ENCODE measurements at places on chromosomes 1 and 21. TPM values are rescaled to one million over a fixed set of nuclear protein-coding genes. Genes with fewer than 3 reads are reported as not detected.

DNA sequence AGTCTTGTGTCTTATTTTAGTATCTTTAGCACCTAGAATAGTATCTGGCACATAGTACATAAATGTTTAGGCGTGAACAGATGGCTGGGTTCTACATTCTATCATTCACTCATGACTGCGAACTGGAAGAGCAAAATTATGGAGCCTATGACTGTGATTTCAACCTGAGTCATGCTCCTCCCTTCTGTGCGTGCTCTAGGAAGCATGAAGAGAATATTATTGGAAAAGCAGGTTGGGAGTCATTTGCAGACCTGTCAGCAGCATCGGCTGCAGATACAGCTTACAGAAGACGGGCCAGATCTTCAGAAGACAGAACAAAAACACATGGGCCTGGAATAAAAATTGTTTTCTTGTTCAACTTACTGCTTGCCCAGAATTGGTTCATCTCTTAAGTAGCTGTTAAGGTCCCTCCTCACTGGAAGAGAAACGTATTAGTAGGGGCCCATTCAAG lies 344.0 kb upstream of the USP24 start:
- H3K4me3 ChIP-seq: no peak overlapping the region
- no peak for DNase-seq
- H3K27ac ChIP-seq: no peak overlapping the region

Gene OR6N1
- total RNA-seq: not detected

- no peak overlapping the region for H3K4me3 ChIP-seq
- H3K4me1 ChIP-seq: no peaks in the 10 kb centered on the region
- no peaks in the 10 kb centered on the region for H3K36me3 ChIP-seq
- no peaks in the 10 kb centered on the region for H3K27me3 ChIP-seq
- H3K27ac ChIP-seq: no peak overlapping the region
These were observed 96.4 kb upstream of the KCNJ6 start for GRCh38 chr21:38012672-38013071.

DNA sequence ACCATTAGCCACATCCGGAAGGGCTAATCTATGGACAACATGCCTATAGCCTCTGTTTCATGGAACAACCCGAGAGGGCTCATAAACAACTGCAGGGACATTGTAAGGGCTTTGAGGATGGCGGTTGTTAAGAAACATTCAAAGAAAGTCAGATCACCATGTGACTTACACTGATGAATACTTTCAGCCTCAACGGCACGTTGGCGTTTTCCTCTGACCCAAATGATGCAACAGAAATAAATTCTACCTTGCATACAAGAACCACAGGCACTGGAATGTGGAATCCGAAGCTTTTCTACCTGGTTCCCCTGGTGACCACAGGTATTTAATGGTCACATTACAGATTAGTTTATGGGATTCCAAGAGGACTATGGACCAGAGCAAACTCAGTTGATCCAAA lies 107.0 kb downstream of the CLIC6 start:
- no peaks in the 10 kb centered on the region for H3K4me1 ChIP-seq
- no peak for DNase-seq
- H3K27ac ChIP-seq: no peak overlapping the region
- H3K36me3 ChIP-seq: no peaks in the 10 kb centered on the region
- H3K27me3 ChIP-seq: no peaks in the 10 kb centered on the region

Gene RGS5
- 25.7 TPM for total RNA-seq

- no peaks in the 10 kb centered on the region for H3K4me1 ChIP-seq
- no peaks in the 10 kb centered on the region for H3K27me3 ChIP-seq
- no peak overlapping the region for H3K27ac ChIP-seq
- H3K36me3 ChIP-seq: no peaks in the 10 kb centered on the region
These were observed 51.5 kb upstream of the RUNX3 start for GRCh38 chr1:24981631-24982005.

DNA sequence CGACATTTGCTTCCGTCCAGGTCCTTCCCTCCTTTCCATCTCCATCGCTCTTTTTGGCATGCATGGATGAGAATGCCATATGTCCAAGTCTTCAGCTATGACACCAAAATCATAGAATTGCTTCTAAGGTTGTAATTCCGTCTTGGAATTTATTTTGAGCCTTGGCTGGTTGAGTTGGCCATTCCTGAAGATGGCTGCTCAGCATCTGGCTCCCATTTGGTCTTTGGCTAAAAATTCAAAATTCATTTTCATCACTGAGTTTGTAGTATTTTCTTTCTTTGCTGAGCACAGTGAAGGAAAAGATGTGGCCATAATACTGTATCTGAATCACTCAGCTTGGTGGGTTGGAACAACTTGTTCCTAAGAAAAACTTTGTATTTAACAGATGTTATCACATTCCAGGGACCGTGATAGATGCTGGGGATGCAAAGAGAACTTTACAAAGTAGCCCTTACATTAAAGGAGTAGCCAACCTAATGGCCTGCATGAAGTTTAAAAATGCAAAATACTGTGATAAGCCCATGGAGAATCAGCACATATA lies 15.6 kb downstream of the JUN start:
- no peaks in the 10 kb centered on the region for H3K36me3 ChIP-seq
- no peak for DNase-seq
- H3K4me3 ChIP-seq: no peak overlapping the region

Gene YIPF1
- 16.1 TPM for total RNA-seq

GRCh38 chr1:24286246-24287010 lies 32.7 kb upstream of the GRHL3 start:
- no peak for DNase-seq
- H3K27ac ChIP-seq: no peak overlapping the region
- no peaks in the 10 kb centered on the region for H3K36me3 ChIP-seq

GRCh38 chr1:168480997-168481396 lies 62.8 kb downstream of the XCL2 start:
- no peaks in the 10 kb centered on the region for H3K36me3 ChIP-seq
- H3K4me3 ChIP-seq: no peak overlapping the region
- H3K27ac ChIP-seq: no peak overlapping the region
- no peaks in the 10 kb centered on the region for H3K27me3 ChIP-seq
- DNase-seq: no peak

- no peak for DNase-seq
- no peak overlapping the region for H3K4me3 ChIP-seq
- H3K27ac ChIP-seq: no peak overlapping the region
- H3K4me1 ChIP-seq: peaks cover 33% of the 10 kb centered on the region
These were observed 17.7 kb upstream of the TBX15 start for GRCh38 chr1:119005724-119006405.

GRCh38 chr1:173062150-173062938 lies 11.6 kb upstream of the TNFSF18 start:
- H3K27me3 ChIP-seq: no peaks in the 10 kb centered on the region
- no peak overlapping the region for H3K4me3 ChIP-seq
- H3K4me1 ChIP-seq: no peaks in the 10 kb centered on the region
- H3K36me3 ChIP-seq: no peaks in the 10 kb centered on the region

Data from body of pancreas (tissue), 4 donors.